ENCODE measurements at places on chromosomes 6 and 20.

DNA sequence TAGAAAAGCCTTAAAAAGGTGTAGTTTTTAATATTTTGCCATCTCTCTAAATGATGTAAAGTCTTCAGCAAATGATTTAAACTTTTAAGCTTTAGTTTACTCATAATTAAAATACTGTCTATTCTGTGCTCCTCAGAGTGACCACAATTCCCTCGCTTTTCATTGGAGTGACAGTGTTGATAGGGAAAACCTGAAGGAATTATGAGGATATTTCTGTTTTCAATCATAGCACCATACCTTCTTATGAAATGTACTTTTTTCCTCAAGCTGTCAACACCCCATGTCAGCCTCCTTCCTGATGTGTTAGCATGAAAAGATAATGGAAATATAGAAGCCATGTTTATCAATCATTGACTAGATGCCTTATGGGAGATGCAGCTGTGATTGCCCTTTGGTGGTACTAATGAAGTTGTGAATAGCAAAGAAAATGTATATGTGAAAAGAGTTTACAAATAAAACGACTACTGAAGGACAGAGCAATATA, 145.4 kb upstream of the EYS start:
- DNase-seq = no peak

- no peak for DNase-seq
Observed at GRCh38 chr20:50110141-50111047, 2.6 kb downstream of the UBE2V1 start.

GRCh38 chr20:58008413-58008812, 220.0 kb downstream of the ANKRD60 start:
- DNase-seq = no peak

- DNase-seq = no peak
Observed at GRCh38 chr6:6610031-6610591, 21.6 kb downstream of the LY86 start.

- DNase-seq = no peak
Observed at GRCh38 chr20:56373942-56374341, 15.2 kb downstream of the FAM210B start.

GRCh38 chr6:47677381-47678100, 20.8 kb upstream of the ADGRF4 start:
- no peak for DNase-seq

DNA sequence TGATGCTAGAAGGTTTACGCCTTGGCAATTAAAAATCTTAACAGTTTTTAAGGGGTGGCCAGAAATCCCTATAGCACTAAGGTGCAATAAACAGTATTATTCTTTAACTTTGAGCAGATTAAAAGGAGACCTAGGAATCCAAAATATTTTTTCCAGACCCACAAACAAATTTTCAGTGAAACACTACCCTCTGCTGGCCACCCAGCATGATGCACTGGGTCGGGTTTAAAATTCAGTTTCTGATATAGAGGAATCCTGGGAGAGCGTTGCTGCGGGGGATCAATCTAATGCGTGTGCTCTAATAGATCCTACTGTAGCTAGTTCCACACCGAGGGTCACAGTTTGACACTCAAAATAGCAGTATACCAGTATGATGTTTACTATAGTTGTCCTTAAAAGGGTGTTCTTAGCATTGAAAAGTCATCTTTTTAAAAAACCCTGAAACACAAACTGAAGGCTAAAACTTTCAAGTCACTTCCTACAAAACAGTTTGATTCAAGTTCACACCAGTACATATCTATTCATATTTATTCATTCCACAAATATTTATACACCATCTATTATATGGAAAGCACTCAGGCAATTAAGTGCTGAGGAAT, 10.2 kb downstream of the UBE3D start:
- DNase-seq = peak; percentile 40

GRCh38 chr6:44093750-44094402, 33.4 kb downstream of the MRPL14 start:
- no peak for DNase-seq

DNA sequence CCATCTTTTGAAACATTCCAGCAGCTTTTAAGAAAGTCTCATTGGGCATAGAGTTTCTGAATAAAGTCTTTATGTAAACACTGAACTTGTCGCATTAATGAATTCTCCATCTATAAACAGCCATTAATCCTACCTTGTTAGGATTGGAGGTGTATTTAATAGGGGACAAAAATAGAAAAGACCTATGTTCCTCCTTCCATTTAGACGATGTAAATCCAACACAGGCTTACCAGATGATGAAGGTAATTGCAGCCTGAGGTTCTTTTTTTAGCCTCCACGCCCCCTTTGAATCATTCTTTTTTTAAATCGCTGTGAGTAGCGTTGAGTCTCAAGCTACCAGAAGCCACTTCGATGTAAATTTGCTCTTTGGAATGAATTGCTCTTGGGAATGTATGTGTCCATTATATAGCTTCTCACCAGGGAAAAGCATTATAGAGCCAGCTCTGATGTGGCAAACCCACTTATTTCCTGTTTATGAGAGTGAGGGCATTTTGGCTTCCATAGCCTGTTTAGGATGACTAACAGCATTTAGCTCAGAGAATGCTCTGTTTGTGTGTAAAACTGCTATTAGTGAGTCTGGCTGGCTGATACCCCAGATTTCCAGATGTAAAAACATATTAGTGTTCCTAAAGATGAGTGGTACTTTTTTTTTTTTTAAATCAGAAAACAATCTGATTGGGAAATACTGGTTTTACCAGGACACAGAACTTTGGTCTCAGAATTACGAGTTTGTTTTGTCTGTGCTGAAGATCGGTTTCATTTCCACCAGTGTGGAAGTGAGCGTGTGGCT, 74.9 kb upstream of the CLDN20 start:
- no peak for DNase-seq

DNA sequence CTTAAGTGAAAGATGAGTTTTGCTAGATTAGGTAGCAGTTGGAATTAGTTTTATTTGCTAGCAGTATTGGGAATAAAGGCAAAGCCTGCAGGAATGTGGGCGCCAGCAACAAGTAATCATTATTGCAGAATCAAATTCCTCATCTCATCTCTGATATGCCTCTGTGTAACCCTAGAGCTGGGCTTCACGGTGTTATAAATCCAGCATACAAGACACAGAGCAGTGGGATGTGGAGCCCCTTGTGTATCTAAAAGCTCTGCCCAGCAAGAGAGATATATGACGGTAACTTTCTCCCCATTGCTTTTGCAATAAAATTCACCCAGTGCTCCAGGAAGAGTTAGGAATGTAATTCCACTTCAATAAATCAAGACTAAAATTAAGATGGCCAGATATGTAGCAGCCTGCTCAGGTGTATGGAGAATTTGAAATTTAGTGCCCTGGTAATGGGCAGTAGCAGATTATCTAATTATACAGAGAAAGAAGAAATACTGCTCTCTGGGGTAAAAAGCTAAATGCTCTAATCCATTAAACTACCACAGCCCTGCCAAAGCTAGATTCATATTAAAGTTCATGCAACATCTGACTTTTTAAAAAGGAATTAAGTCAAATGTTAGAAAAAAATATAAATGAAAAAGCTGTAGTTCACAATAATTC, 5.6 kb upstream of the BLOC1S5 start:
- no peak for DNase-seq

GRCh38 chr6:107466062-107466461, 6.7 kb upstream of the PDSS2 start:
- no peak for DNase-seq

- DNase-seq = no peak
Observed at GRCh38 chr6:166520905-166521834, 65.3 kb downstream of the RAMACL start.

DNA sequence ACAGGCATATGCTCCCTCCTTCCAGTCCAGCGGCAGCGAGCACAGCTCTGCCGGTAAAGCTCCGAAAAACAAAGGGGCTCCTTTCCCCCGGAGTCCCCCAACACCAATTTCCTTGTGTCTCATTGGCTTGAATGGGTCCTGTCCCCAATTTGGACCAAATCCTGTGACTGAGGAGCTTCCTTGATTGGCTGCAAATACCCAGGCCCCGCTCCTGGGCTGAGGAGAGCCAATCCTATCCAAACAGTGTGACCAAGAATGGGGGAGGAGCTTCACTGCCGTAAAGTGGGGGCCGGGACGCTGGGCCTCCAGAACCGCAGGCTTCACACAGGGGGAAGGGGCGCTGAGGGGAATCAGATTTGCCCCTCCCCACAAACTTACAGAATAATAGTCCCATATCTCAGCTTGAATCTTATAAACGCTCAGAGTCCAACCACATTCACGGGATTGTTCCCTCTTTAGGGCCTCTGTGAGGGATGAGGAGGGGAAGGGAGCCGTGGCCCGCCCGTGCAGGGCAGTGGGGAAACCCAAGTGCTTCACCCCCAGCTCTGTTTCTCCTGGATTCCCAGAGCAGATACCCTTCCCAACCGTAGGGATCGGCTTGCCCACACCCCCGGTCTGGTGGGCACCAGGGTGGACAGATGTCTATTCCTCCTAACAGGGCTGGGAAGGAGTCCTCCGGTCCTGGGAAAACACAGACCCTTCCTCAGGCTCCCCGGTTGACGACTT, 141.0 kb upstream of the MLN start:
- DNase-seq = no peak

DNA sequence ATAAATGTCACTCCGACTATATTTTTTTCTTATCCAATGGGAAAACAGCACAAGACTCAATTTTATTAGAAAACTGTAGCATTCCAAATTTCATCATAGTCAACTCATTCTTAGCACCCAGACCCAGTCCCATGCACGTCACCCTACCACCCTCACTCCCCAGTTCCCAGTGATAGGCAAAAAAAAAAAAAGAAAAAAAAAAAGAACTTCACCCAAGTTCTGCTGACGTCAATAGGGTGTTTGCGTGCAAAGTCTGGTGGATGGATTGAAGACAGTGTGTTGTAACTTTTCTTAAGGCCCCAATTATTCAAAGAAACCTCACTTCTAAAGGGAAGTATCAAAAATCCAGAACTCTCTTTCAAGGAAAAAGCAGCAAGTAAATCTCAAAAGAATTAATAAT, 213.9 kb upstream of the PRDM1 start:
- no peak for DNase-seq

- DNase-seq = peak; percentile 86
Observed at GRCh38 chr6:33419580-33420490, at the start of gene SYNGAP1. TSS of gene SYNGAP1 (plus strand) at chr6:33420065. CDS start at chr6:33420265, 200 bp downstream.

- DNase-seq = no peak
Observed at GRCh38 chr6:22208026-22208425, 88.8 kb downstream of the PRL start.

DNA sequence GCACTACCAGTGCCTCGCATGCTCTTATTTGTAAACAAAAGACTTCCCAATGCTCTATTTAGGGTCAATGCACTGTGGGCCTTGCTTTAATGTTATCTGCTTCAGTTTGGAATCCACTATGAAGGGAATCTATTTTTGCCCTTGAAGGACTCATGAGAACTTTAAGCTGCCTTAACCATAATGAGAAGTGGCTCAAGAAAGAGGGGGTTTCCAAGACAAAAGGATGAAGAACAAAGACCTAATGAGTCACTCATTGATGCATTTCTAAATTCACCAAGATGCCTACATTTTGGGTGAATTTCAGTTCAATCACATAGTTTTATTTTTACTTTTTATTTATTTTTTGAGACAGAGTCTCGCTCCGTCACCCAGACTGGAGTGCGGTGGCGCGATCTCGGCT, 228.2 kb downstream of the LY86 start:
- DNase-seq = no peak

DNA sequence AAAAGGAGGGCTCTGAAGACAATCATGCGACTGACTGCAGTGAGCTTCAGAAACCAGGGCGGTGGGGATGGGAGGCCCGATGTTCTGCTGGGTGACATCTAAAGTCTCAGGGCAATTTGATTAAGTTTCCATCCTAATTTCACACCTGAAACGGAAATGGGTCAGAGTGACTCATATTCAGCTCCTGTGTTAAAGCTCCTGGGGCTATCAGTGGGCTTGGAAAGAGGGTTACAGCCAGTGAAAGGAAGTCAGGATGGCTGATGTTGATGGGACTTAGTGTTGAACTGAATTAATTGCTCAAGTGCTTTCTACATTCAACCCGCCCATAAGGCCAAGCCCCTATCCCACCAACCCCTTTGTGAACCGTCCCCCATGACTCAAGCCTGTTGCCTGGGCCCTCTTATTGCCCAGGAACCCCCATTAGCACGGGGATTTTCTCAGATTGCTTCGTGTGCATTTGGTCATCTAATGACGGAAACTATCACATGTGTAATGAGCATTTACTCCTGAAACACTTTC, 47.1 kb upstream of the TBC1D7 start:
- DNase-seq = no peak

GRCh38 chr6:110800839-110801196, 14.5 kb downstream of the CDK19 start:
- no peak for DNase-seq

- DNase-seq = no peak
Observed at GRCh38 chr6:136038531-136038930, 187.0 kb downstream of the PDE7B start.

Measured in H9 (cell line).